Progenitor cell of endocrine pancreas (in vitro differentiated cells): ENCODE measurements at places on chromosomes 2 and 18. TPM values are rescaled to one million over a fixed set of nuclear protein-coding genes. Genes with fewer than 3 reads are reported as not detected.

DNA sequence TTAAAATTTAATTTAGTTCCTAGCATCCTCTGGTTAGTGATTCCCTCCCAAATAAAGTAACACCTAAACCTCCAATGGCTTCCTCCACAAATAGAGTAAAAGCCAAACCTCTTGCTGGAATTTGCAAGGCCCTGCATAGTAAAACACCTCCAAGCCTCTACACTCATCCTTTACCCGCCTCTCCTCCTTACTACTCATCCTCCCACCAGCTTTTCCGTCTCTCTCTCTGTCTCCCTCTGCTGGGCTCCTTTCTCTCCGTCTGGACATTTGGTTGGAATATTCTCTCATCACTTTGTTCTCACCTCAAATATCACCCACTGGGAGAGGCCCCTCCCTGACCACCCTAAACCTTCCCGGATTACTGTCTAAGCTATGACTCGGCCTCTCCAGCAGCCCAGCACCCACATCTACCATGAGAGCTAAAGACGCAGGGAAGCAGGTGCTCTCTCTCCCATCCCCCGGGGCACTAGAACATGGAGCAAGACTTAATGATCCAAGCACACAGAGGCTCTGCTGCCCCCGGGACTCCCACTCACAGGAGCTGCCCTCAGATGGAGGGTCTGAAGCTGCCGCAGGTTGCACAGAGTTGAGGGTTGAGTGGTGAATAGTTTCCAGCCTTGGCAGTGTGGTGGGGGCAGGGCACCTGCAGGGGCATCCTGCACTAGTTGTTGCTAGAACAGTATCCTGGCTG is 167.2 kb downstream of the FBXO15 start:
- peaks cover 7% of the 10 kb centered on the region for H3K4me1 ChIP-seq
- no peak overlapping the region for H3K4me3 ChIP-seq
- no peaks in the 10 kb centered on the region for H3K27me3 ChIP-seq
- DNase-seq, result no peak

- H3K36me3 ChIP-seq, result no peaks in the 10 kb centered on the region
- H3K4me1 ChIP-seq, result peaks cover 18% of the 10 kb centered on the region
- H3K27me3 ChIP-seq, result no peaks in the 10 kb centered on the region
- H3K4me3 ChIP-seq, result no peak overlapping the region
- no peak overlapping the region for H3K27ac ChIP-seq
Measured at GRCh38 chr18:22152093-22152492, 17.3 kb upstream of the GATA6 start.

- no peak overlapping the region for H3K27ac ChIP-seq
- H3K4me3 ChIP-seq, result no peak overlapping the region
- H3K27me3 ChIP-seq, result peaks cover 26% of the 10 kb centered on the region
- no peaks in the 10 kb centered on the region for H3K36me3 ChIP-seq
Measured at GRCh38 chr2:28568533-28568932, 72.7 kb downstream of the PLB1 start.

DNA sequence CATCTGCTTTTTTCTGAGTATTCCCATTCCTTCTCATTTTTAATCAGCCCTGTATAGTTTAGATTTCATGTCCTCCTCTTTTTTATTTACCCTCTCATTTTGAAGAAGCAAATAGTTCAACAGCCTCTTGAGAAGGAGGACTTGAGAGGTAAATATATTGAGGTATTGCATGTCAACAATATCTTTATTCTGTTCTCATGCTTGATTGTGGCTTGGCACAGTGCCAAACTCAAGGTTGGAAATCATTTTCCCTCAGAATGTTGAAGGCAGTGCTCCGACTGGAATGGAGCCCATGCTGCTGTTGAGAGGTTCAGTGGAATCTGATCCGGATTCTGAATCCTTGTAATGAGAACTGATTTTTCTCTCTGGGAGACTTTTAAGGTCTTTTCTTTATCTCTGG is 31.0 kb upstream of the GALNT3 start:
- DNase-seq, result no peak
- no peaks in the 10 kb centered on the region for H3K36me3 ChIP-seq
- H3K27ac ChIP-seq, result peak overlapping the region; percentile 22
- peaks cover 5% of the 10 kb centered on the region for H3K4me1 ChIP-seq
- no peaks in the 10 kb centered on the region for H3K27me3 ChIP-seq

- no peak for DNase-seq
- H3K36me3 ChIP-seq, result no peaks in the 10 kb centered on the region
- H3K4me3 ChIP-seq, result no peak overlapping the region
Measured at GRCh38 chr2:201900362-201900761, 94.0 kb downstream of the CDK15 start.

The TUBA4B gene
- not detected in 2 replicates for total RNA-seq
